ENCODE measurements at places on chromosomes 2 and 18. TPM values are rescaled to one million over a fixed set of nuclear protein-coding genes. Genes with fewer than 3 reads are reported as not detected.

Gene SPATA3
- not detected for total RNA-seq

GRCh38 chr2:160576054-160576499, 82.5 kb upstream of the RBMS1 start:
- no peak for DNase-seq

DNA sequence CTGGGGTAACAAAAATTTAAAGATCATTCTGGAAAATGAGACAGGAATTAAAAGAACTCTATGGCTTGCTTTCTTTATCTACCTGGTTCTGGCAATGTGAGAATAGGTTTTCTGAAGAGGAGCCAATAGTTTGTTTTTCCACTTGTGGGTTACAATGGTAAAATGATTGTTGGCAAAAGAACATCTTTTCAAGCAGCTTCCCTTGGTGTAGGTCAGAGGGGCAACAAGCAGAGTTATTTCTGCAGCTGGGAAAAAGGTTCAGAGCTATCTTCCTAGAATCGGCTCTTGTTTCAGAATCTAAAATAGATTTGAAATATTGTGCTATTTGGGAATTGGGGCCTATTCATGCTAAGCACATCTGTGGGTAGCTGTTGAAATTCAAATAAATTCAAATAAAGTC, 11.5 kb upstream of the TSPYL6 start:
- DNase-seq, result no peak

DNA sequence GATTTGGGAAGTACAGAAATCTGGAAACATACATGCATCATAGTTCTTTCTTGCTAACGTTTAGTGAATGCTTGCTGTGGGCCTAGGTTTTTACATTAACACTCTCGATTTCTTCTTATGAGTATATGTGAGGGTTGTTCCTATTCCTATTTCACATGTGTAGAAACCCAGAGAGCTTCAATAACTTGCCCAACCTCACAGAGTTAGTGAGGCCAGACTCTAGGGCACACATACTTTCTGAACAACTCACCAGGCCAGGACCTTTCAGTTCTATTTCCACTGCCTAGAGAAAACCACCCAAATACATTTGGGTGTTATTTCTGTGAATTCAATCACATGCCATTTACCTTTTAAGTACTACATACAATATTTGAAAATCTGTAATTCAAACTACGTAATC, 8.2 kb upstream of the KCTD1 start:
- no peak for DNase-seq

Measured in WTC11 (cell line).